ENCODE measurements at places on chromosomes 3 and 15.

DNA sequence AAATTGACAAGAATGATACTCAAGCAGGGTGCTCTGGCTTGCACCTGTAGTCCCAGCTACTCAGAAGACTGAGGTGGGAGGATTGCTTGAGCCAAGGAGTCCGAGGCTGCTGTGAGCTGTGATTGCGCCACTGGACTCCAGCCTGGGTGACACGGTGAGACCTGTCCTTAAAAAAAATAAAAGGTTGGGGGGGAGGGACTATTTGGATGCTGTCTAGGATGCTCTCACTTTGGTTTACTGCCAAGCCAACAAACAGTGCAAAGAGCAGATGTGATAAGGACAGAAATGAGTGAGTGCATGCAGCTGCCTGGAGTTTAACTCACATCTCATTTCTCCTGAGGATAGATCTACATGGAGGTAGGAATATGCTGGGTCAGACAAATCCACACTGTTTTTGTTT is 130.0 kb downstream of the FRMD4B start:
- DNase-seq, result no peak

GRCh38 chr3:120098710-120099109 is 4.5 kb upstream of the GSK3B start:
- no peak for DNase-seq

DNA sequence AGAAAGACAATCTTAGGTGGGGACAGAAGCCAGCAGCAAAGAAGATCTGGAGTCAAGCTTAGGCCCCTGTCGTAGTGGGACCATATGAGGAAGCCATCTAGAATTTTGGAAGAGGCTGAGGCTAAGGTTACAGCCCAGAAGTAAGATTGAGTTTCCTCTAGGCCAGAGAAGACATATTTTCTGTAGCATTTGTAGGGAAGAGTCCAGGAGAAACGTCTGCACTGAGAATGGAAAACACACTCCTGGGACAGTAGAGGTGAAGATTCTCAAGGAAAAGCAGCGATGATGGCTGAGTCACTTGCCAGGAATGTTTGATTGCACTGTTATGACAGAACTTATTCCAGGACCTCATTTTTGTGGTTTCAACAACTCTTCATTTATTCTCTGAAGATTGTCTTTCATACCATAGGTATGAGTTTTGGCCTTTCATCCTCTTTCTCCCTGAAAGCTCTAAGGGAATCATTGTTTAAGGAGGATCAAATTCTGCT is 107.2 kb downstream of the GTPBP8 start:
- DNase-seq, result no peak

DNA sequence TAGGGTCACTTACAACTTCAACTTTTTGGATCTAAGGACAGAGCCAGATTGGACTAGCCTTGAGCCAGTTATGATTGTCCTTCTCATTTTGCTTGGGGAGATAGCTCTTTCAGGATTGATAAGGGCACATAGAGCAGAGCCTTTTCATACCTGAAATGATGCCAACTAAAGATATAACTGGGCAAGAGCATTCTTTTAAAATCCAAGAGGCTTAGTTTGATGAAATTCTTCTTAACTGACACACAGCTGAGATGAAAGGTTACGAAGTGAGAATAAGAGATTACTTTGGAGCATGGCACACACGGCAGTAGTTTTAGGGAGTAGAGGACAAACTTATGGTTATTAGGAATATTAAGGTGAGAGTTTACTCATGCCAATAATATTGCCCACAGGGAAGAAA is 12.7 kb downstream of the CD200 start:
- DNase-seq, result no peak

- no peak for DNase-seq
Observed at GRCh38 chr3:13163848-13164382, 90.7 kb upstream of the IQSEC1 start.

DNA sequence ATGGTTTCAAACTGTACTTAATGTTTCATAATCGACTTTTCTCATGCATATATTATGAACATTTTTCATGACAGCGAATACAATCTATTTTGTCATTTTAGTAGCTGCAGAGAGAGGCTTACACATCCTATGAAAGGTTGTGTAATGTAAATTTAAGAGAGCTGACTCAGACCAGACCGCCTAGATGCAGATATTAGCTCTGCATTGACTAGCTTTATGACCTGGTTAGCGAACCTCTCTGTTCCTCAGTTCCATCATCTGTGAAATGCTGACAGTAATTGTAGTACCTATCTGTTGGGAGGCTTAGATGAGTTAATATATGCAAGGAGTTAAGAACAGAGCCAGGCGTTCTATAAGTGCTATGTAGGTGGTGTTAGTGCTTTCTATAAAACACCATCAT is 116.2 kb upstream of the RASGRP1 start:
- DNase-seq, result no peak

GRCh38 chr15:78314181-78314581 is 14.8 kb upstream of the SKIC8 start:
- no peak for DNase-seq

- no peak for DNase-seq
Observed at GRCh38 chr3:143182866-143183664, 63.5 kb downstream of the CHST2 start.

DNA sequence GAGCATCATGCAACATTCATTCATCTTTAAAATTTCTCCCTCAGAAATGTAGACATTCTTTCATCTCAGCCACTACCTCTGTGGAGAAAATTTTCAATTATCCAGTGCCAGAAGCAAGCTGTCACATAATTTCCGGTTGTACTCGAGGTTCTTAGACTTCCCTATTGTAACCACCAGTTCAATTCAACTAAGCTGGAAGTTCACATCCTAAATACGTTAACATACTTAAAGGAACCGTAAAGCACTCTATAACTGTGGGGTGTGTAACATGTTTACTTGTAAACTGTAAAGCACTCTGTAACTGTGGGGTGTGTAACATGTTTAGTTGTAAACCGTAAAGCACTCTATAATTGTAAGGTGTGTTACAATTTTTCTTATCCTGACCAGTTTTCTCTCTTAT is 150.3 kb downstream of the PLCL2 start:
- no peak for DNase-seq

- DNase-seq, result no peak
Observed at GRCh38 chr3:184334470-184335158, 2.8 kb upstream of the FAM131A start.

DNA sequence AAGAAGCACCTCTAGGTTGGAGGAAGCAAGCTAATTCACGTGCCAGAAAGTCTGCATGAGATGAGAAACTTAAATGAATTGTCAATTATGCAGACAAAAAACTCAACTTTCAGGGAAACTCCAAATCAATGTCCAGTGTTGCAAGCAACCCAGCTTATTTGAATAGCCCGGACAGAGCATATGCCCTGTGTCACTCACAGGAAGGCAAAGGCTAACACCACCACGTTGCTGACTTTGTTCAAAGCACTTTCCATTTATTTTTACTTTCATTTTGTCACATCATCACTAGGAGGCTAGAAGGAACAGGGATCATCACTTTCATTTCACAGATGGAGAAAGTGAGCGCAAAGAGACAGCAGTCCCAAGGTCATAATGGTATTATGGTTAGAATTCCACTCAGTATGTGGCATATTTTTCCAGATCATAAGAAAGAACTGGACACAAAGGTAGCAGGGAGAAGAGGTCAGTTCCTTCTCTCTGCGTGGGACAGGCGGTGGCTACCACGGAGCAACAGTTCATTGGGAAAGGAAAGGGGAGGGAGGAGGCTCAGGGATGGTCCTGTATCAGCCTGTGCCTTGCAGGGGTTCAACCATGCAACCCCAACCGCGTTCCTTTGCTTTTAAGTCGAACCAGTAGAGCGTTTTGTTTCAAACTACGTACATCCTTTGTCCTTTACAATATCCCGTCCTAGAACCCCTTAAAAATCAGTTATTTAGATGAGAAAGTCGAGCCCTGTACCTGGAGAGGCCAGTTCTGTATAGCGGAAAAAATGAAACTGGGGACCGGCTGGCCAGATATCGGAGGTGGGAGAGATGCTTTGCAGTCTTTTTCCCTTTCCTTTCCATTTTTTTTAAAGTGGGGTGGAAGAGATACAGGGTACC is 1.1 kb downstream of the HEG1 start:
- no peak for DNase-seq

GRCh38 chr3:188071636-188072035 is 82.3 kb upstream of the LPP start:
- DNase-seq, result no peak

DNA sequence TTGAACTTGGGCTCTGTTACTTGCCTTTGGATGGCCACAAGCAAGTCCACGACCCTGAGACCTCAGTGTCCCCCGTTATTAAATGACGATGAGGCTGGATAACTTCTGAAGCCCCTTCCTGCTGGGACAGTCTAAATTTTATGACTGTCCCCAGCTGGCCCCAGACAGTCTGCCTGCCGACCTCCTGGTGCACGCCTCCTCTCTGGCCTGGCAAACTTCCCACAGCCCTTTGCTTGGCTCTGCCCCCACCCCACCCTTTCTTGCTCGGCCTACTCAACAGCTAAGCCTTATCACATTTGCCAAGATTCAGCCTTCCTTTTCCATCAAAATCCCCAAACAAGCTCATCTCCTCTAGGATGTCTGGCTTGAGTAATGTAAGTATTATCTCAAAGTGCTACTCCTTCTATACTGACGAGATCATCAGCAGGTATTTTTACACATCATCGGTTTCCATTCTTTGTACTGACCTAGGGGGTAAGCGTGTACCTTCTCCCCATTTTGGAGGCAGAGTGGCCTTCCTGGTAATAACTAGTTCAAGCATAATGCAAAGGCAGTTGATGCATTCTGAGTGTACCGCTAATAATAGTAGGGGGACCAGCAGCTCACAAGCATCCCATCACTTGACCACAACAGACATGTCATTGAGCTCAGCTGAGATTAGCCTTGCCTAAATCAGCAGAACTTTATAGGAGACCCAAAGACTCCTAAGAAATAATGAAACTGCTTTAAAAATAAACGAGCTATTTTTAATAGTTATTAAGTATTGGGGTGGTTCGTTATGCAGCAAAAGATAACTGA is 120.8 kb upstream of the HACD2 start:
- no peak for DNase-seq

DNA sequence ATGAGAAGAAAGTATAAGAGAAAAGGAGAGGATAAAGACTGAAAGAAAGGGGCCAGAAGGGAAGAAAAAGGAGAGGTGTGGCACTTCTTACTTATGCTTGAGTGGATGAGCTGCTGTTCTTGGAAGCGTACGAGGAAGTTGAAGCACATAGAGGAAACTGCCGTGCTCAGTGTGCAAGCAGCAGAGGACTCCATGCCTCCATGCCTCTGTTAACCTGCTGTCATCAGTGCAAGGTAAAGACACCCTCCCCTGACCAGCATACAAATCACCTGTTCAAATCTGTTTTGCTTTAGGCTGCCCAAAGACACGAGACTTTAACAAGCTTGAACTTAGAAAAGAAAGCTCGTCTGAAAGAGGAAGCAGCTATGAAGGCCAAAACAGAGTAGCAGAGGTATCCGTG is 6.4 kb downstream of the WDR5B start:
- DNase-seq, result no peak

DNA sequence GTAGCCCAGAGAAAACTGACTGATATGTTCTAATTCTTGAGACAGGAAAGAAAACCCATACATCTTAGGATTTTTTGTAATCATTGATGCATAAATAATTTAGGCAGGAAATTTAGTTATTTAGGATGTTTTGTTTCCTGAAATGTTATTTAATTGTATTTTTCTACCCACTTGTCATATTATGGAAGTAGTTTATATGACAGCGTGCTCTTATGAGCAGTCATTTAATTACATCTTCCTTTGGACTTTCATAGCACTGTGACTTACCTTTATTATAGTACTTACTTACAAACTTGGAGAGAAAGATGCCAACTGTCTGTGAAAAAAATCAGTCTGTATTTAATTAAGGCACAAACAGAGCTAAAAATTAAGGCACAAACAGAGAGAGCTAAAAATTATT is 65.0 kb downstream of the AKAP13 start:
- DNase-seq, result no peak

GRCh38 chr3:128942161-128942952 is 51.5 kb downstream of the CFAP92 start:
- DNase-seq, result no peak

GRCh38 chr15:61097852-61098251 is 131.2 kb downstream of the RORA start:
- DNase-seq, result no peak

GRCh38 chr15:45114076-45114750 is at the start of the genes DUOX2 and DUOXA2:
DUOX2 (minus strand) TSS chr15:45114172; CDS start chr15:45113411, 761 bp downstream.
DUOXA2 (plus strand) TSS chr15:45114326; CDS start chr15:45114606, 280 bp downstream.
- DNase-seq, result peak; percentile 5

DNA sequence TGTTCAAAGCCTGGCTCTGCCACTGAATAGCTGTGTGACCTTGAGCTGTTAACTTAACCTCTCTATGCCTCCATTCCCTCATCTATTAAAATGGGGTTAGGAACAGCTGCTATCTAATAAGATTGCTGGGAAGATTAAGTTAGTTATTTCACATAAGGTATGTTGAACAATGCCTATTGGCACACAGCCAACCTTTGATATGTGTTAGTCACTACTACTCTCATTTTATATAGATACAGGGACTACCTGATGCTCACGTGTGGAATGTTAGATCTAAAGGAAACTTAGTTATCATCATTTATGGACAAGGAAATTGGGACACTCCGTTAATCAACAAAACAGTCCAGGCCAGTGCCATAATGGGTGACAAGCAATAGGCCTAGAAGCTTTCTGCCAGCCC is 332.4 kb upstream of the PPP2R3A start:
- no peak for DNase-seq

GRCh38 chr3:57068437-57069089 is 8.1 kb downstream of the SPATA12 start:
- no peak for DNase-seq

GRCh38 chr15:38267421-38268022 is 14.9 kb downstream of the SPRED1 start:
- no peak for DNase-seq

DNA sequence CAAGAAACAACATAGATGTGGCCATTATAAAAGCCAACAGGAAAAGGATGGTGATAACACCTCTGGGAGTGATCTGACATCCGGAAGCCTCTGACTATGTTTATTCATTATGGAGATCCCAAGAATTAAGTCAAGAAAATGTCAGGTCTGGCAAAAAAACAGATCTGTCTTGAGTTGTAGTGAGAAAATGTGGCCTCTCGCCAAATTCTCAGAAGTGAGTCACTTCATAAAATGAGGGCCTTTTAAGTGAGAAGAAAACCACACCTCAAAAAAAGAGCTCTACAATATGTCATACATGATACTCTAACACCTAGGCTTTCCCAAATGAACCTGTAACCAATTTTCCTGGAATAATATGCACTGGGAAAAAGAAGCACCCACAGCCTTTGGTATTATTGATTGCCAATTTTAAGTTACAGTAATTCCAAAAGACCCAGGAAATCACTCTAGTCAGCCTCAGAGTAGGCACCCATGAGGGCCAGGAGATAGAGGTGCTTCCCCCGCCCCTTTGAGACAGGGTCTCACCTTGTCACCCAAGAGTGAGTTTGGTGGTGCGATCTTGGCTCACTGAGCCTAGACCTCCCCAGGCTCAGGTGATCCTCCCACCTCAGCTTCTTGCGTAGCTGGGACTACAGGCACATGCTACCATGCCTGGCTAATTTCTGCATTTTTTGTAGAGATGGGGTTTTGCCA is 38.0 kb downstream of the CCR3 start:
- DNase-seq, result no peak

All from NCI-H2081 (cell line).